NCI-H774 (cell line): ENCODE measurements at places on chromosomes 11 and 22.

GRCh38 chr11:11302565-11302964, 50.5 kb downstream of the CSNK2A3 start:
- no peak for DNase-seq

- DNase-seq: no peak
Observed at GRCh38 chr11:93563857-93564256, 20.7 kb upstream of the SMCO4 start.

- DNase-seq: no peak
Observed at GRCh38 chr11:19281041-19281440, 40.3 kb upstream of the E2F8 start.

DNA sequence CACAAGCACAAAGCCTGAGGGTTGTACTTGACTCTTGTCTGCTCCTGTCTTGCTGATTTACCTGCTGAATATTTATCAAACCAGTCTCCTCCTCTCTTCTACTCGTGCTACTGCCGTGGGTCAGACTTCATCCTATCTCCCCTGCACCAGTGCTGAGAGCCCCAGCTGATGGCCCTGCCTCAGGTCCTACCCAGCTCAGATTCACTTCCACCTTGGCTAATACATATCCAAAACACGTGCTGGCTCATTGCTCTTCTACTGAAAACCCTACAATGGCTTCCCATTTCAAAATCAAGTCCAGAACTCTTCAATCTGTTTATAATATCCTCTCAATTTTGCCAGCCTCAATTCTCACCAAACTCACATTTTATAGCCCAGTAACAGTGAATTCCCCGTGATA, 48.3 kb downstream of the RAB30 start:
- no peak for DNase-seq

- DNase-seq: no peak
Observed at GRCh38 chr22:23145878-23146470, 697 bp downstream of the RAB36 start.

DNA sequence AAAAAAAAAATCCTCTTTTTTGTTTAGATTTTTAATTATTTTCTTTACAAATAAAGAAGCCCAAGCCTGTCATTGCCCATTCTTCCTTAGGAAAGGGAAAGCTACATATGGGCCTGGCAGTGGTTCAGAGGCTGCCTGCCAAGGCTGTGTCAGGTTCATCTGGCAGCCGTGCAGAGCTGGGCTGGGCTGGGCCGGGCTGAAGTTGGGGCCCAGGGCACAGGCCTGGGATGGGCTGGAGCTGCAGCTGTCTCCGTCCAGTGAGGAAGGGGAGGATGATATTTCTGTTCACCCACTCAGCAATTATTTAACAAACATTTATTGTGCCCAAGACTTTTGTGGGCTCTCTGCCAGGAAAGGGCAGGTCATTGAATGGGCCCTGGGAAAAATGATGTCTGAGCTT, 4.6 kb downstream of the PRR5L start:
- DNase-seq: no peak

DNA sequence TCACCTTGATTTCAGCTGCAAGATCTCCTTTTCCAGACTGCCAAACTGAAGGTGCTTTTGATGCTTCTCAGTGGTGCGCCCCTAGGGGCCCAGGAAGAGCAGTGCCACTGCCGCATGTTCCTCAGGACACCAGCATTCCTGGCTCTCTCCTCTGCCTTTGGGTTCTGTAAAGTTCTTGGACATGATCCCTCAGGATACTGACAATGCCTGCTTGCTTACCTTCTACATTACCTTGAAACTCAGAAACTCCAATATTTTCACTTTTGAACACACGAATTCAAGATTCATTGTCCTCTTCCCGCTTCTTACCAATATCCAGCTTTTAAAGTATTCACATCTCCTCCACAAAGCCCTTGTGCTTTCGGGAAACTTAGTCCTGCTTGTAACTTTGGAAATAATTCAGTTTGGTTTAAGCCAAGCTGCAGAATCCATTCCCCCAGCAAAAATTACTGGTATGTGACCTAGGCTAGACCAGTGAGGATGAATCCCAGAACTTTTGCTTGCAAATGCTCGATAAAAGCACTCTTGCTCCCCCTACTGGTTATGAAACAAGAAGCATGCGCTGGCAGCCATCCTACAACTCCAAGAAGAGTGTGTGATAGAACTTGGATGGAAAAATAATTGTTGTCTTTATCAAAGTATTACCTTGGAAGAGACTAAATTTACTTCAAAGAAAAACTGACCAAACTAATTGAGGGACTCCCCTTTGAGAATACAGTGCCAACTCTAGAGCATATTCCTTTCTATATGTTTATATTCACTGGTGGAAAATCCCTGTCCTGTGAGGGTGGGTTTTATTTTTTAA, 16.5 kb upstream of the OR5B21 start:
- peak; percentile 5 for DNase-seq

DNA sequence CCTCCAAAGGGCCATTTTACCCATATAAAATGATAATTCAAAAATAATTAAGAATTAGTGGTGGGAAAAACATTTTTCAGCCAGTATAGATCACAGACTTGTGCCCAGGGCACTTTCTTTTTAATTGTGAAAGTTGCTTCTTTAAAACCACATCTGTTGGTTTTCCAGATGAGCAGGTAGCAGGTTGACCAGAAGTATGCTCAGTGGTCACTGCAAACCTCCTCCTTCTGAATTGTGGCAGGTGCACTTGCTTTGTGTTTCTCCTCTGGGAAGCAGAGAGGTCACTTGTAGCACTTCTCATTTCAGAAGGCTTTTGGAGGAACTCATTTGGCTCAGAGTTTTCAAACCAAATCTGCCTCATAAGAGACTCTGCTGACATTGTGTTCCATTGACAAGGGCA, 24.6 kb upstream of the CWF19L2 start:
- no peak for DNase-seq

DNA sequence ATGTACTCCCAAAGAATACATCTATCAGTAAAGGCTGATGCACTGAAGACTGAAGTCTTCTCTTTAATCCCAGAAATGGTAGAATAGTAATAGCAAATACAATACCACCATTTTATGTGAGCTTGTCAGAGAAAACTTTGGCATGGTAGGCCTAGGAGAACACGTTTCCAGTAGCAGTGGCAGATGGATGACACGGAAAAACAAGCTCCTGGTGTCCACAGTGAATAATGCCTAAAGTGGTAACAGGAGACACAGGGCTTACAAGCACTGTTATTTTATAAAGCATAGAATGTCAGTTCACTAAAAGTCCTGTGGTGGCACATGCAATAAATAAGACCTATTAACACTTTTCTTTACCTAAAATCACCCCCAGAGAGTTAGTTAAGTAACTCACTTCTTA, 277.6 kb downstream of the TTC28 start:
- DNase-seq: no peak

DNA sequence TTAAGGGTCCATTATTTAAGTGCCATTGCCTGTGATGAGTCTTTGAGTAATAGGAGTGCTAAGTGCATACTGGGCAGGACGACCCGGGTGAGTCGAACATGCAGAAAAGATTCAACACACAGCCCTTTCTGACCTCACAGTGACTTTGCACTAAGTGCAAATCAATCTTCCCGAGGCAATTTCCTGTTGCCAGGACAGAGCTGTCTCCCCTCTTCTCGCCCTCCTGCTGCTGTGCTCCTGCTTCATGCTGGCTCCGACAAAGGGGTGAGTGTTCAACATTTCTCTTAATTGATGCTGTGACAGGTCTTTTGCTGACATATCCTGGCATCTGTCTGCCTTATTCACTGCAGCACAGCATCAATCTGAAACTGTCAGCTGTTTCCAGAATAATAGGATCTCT, 42.0 kb downstream of the MCHR1 start:
- DNase-seq: no peak

GRCh38 chr11:82978422-82979099, 77.0 kb downstream of the DDIAS start:
- DNase-seq: no peak

- no peak for DNase-seq
Observed at GRCh38 chr11:32584921-32585320, 1.3 kb downstream of the EIF3M start.

- no peak for DNase-seq
Observed at GRCh38 chr11:12090761-12091258, 19.6 kb upstream of the MICAL2 start.

- DNase-seq: no peak
Observed at GRCh38 chr11:69915151-69915500, 95.9 kb upstream of the FGF3 start.

- no peak for DNase-seq
Observed at GRCh38 chr11:33362051-33362910, 105.1 kb downstream of the HIPK3 start.

GRCh38 chr11:115653076-115653475, 148.9 kb upstream of the CADM1 start:
- no peak for DNase-seq

- no peak for DNase-seq
Observed at GRCh38 chr22:47883757-47884156, 1121.3 kb downstream of the TBC1D22A start.

DNA sequence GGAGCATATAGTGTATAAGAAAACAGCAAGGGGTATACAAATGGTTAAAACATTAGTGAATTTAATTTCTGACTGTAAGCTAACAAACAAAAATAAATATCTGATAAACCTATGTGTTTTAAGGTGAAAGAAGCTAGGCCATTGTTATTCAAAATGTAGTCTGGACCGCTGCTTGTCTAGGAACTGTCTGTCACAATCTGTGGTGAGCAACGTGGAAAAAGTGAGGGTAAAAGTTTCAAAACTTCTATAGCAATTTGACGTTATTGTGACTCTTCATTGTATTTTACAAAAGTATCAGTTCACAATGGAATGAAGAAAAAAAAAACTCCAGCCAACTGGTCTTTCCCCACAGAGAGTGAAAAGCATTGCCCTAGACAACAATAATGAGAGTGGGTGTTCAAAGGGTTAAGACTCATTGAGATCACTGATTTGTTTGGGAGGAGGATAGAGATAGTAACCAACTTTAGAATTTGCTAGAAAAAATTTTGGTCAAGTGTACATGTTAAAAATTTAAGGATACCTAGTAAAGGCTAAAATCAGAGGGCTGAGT, 79.1 kb downstream of the UVRAG start:
- no peak for DNase-seq

- no peak for DNase-seq
Observed at GRCh38 chr11:69538854-69539253, 57.4 kb downstream of the LINC01488 start.

DNA sequence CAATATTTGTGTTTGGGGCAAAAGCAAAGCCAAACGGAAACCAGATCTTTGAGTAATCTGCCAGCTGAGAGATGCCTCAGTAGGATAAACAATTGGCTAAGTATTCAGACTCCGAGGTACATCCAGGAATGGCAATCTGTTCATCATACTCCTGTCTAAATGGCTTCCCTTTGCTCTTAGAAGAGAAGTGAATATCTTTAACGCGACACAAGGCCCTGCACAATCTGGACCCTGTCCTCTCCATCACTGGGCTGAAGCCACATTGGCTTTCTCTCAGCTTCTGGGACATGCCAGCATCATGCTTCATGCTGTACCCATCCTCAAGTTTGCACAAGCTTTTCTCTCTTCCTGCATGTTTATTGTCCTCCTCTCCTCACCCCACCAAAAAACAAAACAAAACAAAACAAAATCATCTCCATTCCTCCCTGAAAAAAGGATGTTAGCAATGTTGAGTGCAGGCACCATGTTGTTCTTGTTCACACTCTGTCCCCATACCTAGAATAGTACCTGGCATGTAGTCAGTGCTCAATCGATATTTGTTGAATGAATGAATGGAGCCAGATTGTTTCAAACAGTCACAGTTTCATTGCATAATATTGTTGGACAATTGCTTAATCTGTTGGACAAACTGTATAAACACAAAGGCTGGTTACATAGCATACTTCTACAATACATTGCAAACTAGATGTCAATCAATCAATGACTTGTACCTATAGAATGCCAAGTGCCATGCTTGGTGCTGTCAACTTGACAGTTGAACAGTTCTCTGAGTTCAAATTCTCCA, 38.2 kb upstream of the SESN3 start:
- DNase-seq: no peak

DNA sequence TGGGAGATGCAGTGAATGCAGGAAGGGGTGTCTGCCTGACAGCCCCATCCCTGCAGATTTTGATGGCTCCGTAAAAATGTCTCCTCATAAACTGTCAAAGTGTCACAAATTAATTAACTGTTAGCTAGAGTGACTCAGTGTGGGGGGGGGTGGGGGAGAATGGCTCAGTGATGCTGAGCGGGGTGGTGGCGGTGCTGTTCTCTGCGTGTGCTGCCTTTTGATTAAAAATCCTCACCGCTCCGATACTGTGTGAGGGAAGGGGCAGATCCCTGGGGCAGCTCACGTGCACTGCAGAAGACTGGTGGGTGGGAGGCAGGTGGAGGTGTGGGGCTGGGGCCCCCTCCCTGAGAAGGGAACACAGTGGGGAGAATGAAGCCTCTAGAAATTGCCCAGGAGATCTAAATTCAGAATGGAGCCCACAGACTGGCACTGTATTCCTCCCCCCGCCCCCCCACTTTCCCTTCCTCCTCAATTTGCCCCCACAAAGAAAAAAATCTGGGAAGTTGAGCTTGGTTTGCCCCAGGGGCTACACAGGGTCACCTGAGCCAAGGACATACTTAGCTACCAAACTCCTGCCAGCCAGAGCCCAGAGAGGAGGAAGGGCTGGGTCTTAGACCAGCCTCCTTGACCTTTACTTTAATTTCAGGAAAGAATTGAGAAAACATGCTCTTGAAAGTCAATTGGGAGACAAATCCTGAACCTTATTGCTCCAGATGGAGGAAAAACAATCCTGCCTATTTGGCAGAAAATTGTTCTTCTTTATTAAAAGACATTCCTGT, 39.8 kb downstream of the DRD2 start:
- DNase-seq: no peak

- DNase-seq: peak; percentile 27
Observed at GRCh38 chr11:131691181-131692041, 321.0 kb downstream of the NTM start.
